ENCODE measurements at places on chromosomes 4 and X.
A peak's percentile ranks its signal among the peaks of the same experiment; 100 is the strongest.

- no peak overlapping the region for H3K4me3 ChIP-seq
- H3K4me1 ChIP-seq = no peaks in the 10 kb centered on the region
- no peak for DNase-seq
- H3K27ac ChIP-seq = no peak overlapping the region
- no peaks in the 10 kb centered on the region for H3K27me3 ChIP-seq
Measured at GRCh38 chrX:71514367-71515037, 18.4 kb upstream of the OGT start.

GRCh38 chrX:71941145-71941544 lies 30.5 kb downstream of the NHSL2 start:
- H3K4me3 ChIP-seq = no peak overlapping the region
- H3K4me1 ChIP-seq = no peaks in the 10 kb centered on the region
- H3K36me3 ChIP-seq = no peaks in the 10 kb centered on the region
- no peak overlapping the region for H3K27ac ChIP-seq
- DNase-seq = no peak

GRCh38 chr4:39037491-39037825 lies 5.2 kb upstream of the TMEM156 start:
- no peaks in the 10 kb centered on the region for H3K4me1 ChIP-seq
- DNase-seq = no peak
- H3K36me3 ChIP-seq = no peaks in the 10 kb centered on the region
- H3K4me3 ChIP-seq = no peak overlapping the region
- H3K27me3 ChIP-seq = no peaks in the 10 kb centered on the region

DNA sequence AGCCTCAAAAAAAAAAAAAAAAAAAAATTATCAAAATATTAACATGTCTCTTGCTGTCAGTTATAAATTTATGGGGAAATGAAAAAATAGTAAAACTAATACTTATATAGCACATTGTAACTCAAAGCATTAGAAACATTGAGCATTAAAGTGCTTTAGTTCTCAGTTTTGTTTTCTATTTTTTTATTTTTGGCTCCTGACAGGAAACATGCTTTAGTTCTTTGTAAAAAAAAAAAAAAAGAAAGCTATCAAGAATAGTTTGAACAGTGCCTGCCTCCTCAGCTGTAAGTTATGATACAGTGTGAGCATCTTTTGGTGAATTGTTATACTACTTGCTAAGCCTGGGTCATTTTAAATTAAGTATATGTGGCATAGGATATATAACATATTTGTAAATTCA lies 5.1 kb upstream of the CENPC start:
- no peaks in the 10 kb centered on the region for H3K27me3 ChIP-seq
- no peaks in the 10 kb centered on the region for H3K4me1 ChIP-seq
- H3K27ac ChIP-seq = no peak overlapping the region
- no peaks in the 10 kb centered on the region for H3K36me3 ChIP-seq
- no peak overlapping the region for H3K4me3 ChIP-seq
- no peak for DNase-seq

GRCh38 chr4:107837317-107837716 lies 12.6 kb downstream of the SGMS2 start:
- H3K27me3 ChIP-seq = no peaks in the 10 kb centered on the region
- no peaks in the 10 kb centered on the region for H3K36me3 ChIP-seq
- peak; percentile 47 for DNase-seq
- H3K4me1 ChIP-seq = no peaks in the 10 kb centered on the region

DNA sequence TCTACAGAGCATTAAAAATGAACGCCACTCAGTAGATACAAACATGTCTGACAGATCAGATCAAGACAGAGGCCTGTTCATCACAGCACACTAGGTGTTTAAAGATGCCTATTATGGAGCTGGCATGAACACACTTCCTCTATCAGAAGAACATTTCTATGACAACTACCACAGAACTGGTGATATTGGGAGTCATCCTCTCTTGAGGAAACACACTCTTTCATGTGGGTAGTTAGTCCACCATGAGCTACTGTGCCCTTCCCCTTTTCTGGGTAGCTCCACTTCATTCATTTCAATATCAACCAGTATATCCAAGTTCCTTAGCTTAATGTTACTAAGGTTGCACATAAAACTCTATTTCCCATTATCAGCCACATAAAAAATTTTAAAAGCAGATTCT lies 46.7 kb downstream of the MAOB start:
- no peaks in the 10 kb centered on the region for H3K27me3 ChIP-seq
- H3K4me3 ChIP-seq = no peak overlapping the region
- no peak for DNase-seq
- no peaks in the 10 kb centered on the region for H3K36me3 ChIP-seq
- no peak overlapping the region for H3K27ac ChIP-seq

DNA sequence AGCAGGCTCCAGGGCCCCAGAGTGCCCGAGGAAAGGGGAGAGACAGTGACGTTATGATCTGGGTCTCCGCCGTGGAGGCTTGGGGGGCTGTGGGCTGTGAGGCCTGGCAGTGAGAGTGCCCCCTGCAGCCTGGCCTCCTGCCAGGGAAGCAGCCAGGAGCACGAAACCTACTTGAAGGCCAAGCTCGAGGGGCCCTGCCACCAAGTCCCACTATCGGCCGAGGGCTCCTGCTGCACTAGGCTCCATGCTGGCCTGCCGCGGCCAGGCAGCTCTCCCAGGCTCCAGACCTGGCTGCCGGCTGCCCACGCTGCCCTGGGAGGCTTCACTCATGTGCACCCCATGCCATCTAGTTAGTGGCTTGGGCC lies 18.7 kb downstream of the FLNA start:
- DNase-seq = no peak
- no peak overlapping the region for H3K27ac ChIP-seq
- H3K4me1 ChIP-seq = peaks cover 4% of the 10 kb centered on the region

- no peaks in the 10 kb centered on the region for H3K4me1 ChIP-seq
- no peaks in the 10 kb centered on the region for H3K27me3 ChIP-seq
- no peak overlapping the region for H3K4me3 ChIP-seq
- H3K36me3 ChIP-seq = no peaks in the 10 kb centered on the region
Measured at GRCh38 chrX:149982310-149982709, 44.0 kb upstream of the EOLA2 start.

DNA sequence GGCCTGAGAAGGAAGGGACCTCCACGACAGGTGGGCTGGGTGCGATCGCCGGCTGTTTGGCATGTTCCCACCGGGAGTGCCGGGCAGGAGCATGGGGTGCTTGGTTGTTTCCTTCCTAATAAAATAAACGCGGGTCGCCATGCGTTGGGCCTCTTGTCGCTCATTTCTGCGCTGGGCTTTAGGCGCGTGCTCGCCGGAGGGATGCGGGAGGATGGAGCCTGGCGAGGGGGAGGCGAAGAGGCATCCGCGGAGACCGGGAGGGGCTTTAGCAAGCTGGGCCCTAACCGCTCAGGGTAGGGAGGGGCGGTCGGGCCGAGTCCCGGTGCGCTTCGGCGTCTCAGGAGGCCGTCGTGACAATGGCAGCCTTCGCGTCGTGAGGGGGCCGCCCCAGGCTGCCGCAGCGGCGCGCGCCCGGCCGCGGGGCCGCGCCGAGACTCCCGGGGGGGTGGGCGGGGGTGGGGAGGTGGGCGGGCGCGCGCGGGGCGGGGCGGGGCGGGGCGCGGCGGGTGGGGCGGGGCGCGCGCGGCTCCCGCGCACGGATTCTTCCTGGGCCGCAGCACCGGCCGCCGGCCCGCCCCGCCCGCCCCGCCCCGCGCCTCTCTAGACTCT lies 476 bp upstream of the GDI1 start:
- no peaks in the 10 kb centered on the region for H3K4me1 ChIP-seq
- no peaks in the 10 kb centered on the region for H3K27me3 ChIP-seq
- H3K27ac ChIP-seq = peak overlapping the region; percentile 69
- no peaks in the 10 kb centered on the region for H3K36me3 ChIP-seq

DNA sequence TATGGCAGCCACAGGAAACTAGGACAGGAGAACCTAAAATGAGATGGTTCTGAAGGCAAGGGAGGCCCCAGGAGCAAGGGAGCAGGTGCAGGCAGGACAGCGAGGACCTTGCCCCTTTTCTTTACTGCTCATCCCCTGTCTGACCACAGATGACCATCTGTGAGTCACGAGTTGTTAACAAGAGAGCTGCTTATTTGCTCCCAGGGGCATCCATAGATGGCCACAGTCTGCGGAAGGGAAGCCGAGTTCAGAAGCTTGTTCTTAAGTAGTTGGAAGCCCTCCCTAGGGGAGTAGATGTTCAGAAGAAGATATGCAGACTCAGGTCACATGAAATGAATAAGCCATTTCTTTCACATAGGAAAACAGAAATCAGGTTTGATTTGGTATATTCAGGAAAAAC lies 69.4 kb downstream of the EVC2 start:
- H3K4me1 ChIP-seq = no peaks in the 10 kb centered on the region
- H3K27ac ChIP-seq = no peak overlapping the region
- no peak for DNase-seq

DNA sequence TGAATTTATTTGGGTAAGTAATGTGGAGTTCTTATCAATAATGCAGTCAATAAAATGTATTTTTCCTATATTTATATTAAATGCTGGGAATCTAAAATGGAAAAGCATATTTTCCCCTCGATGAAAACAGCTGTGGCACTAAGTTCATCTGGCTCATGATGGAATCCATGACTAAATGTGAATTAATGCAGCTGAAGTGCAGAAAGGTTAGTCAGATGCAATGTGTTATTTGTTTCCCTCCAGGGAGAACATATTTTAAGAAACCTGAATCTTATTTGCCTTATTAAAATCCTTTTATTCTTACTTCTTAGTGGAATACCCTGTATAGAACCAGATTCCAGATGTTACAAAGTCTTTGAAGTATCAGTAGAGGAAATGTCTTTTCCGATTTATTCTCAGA lies 247.9 kb downstream of the ARHGAP24 start:
- DNase-seq = no peak
- no peak overlapping the region for H3K27ac ChIP-seq
- H3K27me3 ChIP-seq = no peaks in the 10 kb centered on the region
- no peaks in the 10 kb centered on the region for H3K4me1 ChIP-seq
- H3K4me3 ChIP-seq = no peak overlapping the region

- no peaks in the 10 kb centered on the region for H3K4me1 ChIP-seq
- H3K27ac ChIP-seq = no peak overlapping the region
- no peak for DNase-seq
- no peaks in the 10 kb centered on the region for H3K36me3 ChIP-seq
- H3K27me3 ChIP-seq = no peaks in the 10 kb centered on the region
Measured at GRCh38 chr4:176340871-176341685, 21.3 kb downstream of the SPCS3 start.

DNA sequence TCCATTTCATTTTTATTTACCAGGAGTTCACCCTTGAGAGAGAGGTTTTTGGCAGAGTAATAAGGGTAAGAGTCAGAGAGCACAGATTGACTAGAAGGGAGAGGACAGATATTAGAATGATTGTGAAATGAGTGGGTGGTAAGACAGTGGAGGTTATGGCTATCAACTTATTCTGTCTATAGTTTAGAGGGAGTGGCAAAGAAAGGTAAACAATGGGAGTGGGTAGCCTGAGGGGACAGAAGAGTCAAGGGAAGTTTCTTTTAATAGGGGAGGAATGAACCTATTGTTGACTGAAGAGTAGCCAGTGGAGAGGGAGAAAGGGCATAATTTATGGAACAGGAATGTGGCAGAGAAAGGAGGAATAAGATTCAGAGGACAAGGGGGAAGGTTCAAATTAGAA lies 186.5 kb upstream of the NRK start:
- H3K4me3 ChIP-seq = no peak overlapping the region
- H3K36me3 ChIP-seq = no peaks in the 10 kb centered on the region
- no peak for DNase-seq
- no peak overlapping the region for H3K27ac ChIP-seq
- H3K4me1 ChIP-seq = no peaks in the 10 kb centered on the region

- no peaks in the 10 kb centered on the region for H3K4me1 ChIP-seq
- DNase-seq = no peak
Measured at GRCh38 chr4:187286525-187286924, 562.9 kb upstream of the FAT1 start.

GRCh38 chrX:145773006-145773405 lies 44.6 kb upstream of the SLITRK2 start:
- no peaks in the 10 kb centered on the region for H3K4me1 ChIP-seq
- no peak overlapping the region for H3K27ac ChIP-seq

GRCh38 chr4:8215001-8215427 lies 15.9 kb downstream of the SH3TC1 start:
- no peaks in the 10 kb centered on the region for H3K4me1 ChIP-seq
- no peak for DNase-seq
- no peaks in the 10 kb centered on the region for H3K27me3 ChIP-seq
- H3K36me3 ChIP-seq = no peaks in the 10 kb centered on the region
- no peak overlapping the region for H3K4me3 ChIP-seq

DNA sequence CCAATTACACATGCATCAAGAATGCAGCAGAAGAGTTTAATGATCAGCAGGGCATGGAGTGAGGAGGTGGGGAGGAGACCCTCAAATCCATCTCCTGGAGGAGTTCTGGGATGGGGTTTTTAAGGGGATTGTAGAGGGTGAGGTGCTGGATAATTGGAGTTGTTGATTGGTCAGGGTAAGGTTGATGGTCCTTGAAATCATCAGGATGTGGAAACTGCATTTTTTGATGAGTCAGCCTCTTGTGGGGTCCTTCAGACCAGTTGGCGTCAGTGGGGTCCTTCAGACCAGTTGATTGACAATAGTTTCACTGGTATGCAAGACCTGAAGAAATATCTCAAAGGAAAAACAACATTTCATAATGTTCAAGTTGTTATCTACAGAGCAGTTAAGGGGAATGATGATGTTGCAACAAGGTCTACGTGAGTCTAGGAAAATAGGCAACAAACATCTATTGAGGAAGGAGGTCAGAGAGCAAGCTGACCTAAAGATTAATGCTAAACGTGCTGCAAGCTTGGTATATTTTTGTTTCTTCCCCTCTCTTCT lies 88.3 kb downstream of the NRK start:
- no peaks in the 10 kb centered on the region for H3K4me1 ChIP-seq
- no peak overlapping the region for H3K27ac ChIP-seq
- DNase-seq = no peak
- no peak overlapping the region for H3K4me3 ChIP-seq
- no peaks in the 10 kb centered on the region for H3K27me3 ChIP-seq

GRCh38 chrX:101108284-101108683 lies 10.3 kb downstream of the CENPI start:
- H3K36me3 ChIP-seq = no peaks in the 10 kb centered on the region
- no peaks in the 10 kb centered on the region for H3K27me3 ChIP-seq
- H3K4me1 ChIP-seq = no peaks in the 10 kb centered on the region
- no peak for DNase-seq
